ENCODE measurements at places on chromosomes 7 and 10.

DNA sequence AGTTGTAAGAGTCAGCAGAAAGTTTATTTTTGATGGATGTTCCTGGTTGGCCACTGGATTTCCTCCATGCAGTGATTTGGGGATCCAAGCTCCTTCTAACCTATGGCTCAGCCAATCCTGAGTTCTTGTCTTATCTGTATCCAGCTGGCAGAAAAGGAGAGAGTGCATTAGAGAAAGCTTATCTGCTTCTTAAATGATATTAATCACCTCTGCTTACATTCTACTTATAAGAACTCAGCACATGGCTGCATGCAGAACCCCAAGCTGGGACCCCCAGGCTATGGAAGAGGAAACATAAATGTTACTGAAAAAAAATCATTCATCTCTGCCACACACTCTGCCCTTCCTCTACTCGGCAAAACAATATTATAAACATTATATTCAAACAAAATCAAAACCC is 739.8 kb upstream of the AUTS2 start:
- no peak for DNase-seq

GRCh38 chr7:91554883-91555282 is 290.6 kb downstream of the FZD1 start:
- DNase-seq, result no peak

DNA sequence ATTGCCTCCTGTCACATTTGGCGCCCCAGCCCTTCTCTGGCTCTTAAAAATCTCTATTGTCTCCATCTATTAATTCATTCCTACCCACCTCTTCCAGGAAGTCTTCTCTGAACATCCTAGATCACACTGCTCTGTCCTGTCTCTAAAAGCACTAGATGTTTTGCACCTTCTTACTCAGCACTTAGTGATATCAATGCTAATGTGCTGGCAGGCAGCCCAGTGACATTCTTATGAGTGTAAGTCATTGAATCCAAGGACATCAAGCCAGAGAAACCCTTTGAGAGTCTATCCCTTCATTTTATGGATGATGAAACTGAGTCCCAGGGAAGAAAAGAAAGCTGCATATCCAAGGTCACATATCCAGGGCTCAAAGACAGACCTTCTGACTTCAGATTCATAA is 48.3 kb upstream of the PAX2 start:
- DNase-seq, result no peak

GRCh38 chr7:1394371-1394770 is 64.9 kb downstream of the MICALL2 start:
- no peak for DNase-seq

DNA sequence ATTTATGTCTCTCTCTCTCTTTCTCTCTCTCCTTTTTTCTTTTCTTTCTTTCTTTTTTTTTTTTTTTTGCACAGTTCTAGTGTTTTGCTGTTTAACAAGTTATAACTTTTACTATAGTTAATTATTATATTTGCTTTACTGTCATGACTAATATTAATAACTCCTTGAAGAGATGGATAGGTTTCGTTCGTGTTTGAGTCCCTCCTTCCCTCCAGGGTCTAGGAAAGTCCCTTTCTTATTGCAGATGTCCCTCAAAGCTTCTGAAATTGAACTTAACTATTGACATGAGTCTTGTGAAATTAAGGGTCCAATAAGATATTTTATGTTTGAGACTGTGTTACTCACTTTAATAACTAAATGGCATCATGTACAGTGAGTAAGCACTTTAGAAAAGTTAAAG is 131.4 kb downstream of the PLXDC2 start:
- DNase-seq, result no peak

- no peak for DNase-seq
Measured at GRCh38 chr10:821322-821721, 110.2 kb downstream of the LARP4B start.

GRCh38 chr7:47448971-47449370 is 132.9 kb downstream of the TNS3 start:
- no peak for DNase-seq

DNA sequence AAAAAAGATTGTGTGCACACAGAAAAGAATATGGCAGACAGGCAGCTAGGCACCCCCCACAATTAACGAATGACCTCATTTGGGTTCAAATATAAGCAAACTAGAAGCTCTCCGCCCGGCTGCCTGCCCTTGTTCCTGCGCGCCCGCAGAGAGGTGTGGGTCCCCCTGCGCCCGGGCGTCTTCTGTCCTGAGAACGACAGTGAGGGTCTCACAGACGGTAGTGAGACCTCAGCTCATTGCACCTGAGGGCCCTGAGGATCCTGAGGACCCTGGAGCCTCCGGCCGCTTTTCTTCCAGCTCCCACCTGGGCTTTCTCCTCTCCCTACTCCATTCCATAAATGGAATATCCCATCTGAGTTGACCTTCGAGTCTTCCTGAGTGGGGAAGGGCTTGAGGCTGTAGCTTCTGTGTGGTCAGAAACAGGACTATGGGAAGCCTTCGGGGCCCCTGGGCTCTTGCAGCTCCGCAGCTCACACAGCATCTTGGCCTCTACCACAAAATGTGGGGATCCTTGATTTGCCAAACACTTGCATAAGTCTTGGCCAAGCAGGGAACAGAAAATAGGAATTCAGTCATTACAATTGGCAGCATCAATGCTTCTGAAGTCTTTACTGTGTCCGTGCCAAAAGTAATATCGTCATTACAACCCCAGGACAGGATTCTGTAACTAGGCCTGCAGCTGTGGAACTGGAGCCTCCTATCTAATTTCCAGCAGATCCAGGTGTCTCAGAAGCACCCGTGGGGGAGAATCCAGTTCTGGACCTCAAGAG is 43.8 kb downstream of the JAKMIP3 start:
- no peak for DNase-seq

GRCh38 chr10:11023009-11023953 is 5.6 kb downstream of the CELF2 start:
- no peak for DNase-seq

GRCh38 chr10:72981882-72982529 is 27.4 kb upstream of the PLA2G12B start:
- no peak for DNase-seq

DNA sequence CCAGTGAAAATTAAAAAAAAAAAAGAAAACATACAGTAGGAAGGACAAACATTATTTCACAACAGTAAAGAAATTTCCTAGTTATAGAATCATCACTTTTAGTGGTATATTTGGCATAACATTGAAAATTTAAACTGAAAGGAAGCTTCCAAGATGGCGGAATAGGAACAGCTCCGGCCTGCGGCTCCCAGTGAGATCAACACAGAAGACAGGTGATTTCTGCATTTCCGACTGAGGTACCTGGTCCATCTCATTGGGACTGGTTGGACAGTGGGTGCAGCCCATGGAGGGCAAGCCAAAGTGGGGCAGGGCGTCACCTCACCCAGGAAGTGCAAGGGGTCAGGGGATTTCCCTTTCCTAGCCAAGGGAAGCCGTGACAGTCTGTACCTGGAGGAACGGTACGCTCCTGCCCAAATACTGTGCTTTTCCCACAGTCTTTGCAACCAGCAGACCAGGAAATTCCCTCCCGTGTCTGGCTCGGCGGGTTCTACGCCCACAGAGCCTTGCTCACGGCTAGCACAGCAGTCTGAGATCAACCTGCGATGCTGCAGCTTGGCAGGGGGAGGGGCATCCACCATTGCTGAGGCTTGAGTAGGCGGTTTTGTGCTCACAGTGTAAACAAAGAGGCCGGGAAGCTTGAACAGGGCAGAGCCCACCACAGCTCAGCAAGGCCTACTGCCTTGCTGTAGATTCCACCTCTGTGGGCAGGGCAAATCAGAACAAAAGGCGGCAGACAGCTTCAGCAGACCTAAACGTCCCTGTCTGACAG is 19.4 kb downstream of the PON3 start:
- DNase-seq, result no peak

GRCh38 chr10:123848564-123849457 is 42.8 kb downstream of the CPXM2 start:
- peak; percentile 16 for DNase-seq

- DNase-seq, result no peak
Measured at GRCh38 chr7:112211348-112211907, 4.9 kb downstream of the ZNF277 start.

DNA sequence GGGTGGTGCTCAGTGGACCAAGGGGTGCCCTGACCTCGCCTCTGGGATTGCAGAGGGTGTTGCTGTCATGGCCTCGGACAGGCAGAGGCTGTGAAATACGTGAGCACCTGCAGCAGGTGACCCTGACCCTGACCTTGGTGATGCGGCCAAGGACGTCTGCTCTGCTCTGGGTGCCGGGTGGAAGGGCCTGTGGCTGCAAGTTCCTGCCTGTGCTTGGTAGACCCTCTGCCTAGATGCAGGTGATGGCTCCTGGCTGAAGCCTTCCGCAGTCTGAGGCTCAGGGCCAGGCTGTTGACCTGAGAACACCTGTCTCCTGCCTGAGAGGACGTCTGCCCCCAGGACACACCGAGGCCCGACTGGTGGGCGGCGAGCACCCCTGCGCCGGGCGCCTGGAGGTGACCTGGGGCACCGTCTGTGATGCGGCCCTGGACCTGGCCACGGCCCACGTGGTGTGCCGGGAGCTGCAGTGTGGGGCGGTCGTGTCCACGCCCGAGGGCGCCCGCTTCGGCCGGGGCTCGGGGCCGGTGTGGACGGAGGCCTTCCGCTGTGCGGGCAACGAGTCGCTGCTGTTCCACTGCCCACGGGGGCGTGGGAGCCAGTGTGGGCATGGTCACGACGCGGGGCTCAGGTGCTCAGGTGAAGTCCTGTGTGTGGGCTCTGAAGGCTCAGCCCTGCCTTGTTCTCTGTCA is 4.4 kb downstream of the SCART1 start:
- DNase-seq, result no peak

GRCh38 chr10:77403761-77404160 is 233.8 kb downstream of the KCNMA1 start:
- DNase-seq, result no peak

- DNase-seq, result no peak
Measured at GRCh38 chr7:38855867-38856266, 53.1 kb downstream of the VPS41 start.

DNA sequence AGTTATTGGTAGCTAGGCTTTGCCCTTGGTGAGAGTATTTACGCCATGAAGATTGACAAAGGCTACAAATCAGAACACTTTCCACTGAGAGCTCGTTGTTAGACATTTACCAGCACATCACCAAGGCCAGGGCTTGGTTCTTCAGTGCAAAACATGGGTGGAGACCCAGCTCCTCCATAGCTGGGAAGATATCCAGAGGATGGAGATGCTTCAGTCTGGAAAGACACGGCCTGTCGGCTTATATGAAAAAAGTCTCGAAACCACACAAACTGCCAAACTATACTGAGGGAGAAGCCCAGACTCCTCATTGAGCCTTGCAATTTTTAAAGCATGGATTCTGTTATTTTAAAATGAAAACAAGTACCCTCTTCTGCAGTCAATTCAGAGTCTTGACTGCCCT is 83.4 kb upstream of the ANLN start:
- no peak for DNase-seq

DNA sequence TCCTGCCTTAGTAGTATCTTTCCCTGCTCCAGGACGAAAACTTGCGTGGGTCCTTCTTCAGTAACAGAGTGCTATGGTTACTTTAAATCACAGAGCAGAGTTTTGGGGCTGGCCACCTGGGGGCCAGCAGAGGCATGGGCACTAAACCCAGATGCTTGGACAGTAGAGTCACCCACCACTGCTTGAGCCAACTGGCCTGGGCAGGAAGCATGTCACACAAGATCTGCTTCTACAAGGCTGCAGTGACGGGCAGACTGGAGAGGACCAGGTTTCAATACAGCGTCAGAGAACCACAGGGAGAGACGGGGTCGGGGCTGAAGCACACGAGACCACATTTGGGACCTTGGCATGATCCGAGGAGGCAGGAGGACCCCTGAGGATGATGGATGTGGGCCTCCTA is 14.3 kb upstream of the DMBT1 start:
- no peak for DNase-seq

DNA sequence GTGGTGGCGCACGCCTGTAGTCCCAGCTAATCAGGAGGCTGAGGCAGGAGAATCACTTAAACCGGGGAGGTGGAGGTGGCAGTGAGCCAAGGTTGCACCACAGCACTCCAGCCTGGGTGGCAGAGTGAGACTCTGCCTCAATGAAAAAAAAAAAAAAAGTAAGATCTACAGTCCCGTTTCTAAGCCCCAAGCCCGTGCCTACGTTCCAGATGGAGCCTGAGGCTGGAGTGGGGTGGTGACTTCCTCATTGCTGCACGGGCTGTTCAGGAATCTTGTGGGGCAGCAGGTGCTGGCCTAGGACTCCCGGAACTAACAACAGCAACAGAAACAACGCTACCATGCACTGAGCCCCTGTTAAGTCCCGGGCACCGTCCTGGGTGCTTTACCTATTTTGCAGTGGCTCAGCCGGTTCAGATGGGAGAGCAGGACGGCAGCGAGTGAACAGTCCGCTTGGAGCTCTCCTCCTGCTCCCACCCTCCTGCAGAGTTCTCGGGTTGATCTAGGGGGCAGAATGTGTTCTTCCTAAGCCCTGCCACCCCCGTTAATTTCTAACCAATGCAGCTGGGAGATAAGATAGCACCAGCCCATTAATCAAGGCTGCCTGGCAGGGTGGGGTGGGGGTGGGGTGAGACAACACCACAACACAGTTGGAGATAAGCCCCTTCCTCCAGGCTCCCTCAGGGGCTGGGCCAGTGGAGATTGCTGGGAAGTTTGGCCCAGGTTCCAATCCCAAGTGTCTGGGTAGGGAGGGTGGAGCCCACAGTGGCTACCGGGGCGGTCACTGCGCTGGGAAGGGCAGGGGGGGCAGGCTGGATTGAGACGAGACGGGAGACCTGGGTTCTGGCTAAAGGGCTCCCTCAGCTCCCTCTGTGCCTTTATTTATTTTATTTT is 17.0 kb upstream of the SFRP5 start:
- DNase-seq, result no peak

DNA sequence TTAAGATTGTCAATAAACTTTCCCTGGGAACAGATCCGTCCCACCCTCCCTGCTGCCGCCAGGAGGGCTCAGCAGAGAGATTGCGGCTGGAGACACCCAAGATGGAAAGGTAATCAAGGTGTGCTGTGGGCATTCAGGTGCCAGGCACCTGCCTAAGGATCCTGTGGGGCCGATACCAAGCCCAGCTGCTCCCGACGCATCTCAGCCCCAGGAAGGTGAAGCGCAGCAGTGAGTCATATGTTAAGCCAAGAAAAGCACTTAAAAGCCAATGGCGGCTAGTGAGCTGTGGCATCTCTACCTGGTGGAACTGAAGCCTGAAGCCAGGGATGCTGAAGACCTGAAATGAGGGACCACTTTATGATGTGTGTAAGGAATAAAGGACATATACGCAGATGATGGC is 6.1 kb downstream of the WDR86 start:
- DNase-seq, result no peak

- no peak for DNase-seq
Measured at GRCh38 chr7:45057878-45058277, 30.9 kb downstream of the NACAD start.

- DNase-seq, result no peak
Measured at GRCh38 chr7:24956021-24956420, 24.0 kb downstream of the OSBPL3 start.

GRCh38 chr10:97356318-97356914 is 21.9 kb upstream of the FRAT2 start:
- no peak for DNase-seq
